Mammary epithelial cell (primary cell): ENCODE measurements at places on chromosomes 2 and 18. TPM values are rescaled to one million over a fixed set of nuclear protein-coding genes. Genes with fewer than 3 reads are reported as not detected.
A peak's percentile ranks its signal among the peaks of the same experiment; 100 is the strongest.

RGPD5 gene
- polyA plus RNA-seq, result 3.9 TPM

DNA sequence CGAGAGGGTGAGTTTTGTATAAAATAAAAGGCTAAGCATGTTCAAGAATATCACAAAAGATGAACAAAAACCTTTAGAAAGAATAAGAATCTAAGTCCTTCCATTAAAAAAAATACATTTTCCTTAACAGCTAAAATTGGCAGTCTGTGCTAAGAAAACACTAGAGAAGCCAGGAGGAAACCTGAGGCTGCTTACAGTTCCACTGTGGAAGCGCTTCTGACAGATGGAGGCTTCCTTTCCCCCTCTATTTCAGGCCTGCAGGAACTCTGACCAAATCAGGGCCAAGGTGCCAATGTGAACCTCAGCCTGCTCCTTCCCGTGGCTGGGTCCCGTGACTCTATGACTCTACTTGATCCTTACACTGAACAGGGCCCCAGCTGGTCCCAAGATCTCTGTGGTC is 108.1 kb upstream of the ARHGAP28 start:
- no peak for DNase-seq

GRCh38 chr18:59056706-59057492 is 82.8 kb upstream of the SEC11C start:
- DNase-seq, result peak; percentile 58

DNA sequence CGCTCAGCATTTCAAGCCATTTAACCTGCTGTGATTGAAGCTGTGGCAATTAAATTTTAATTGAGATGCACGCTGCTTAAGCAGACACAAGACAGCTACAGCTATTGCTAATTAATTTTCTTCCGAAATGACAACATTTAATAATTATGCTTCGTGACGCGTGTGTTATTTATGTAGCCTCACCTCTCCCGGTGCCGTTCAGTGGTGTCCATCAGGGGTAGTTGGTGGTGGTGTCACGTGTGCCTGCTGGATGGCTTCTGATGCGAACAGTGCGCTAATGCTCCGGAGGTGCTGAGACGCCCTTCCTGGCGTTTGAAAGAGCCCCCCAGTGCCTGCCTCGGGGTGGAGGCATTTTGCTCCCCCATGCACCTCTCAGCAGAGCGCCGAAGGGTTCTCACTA is 39.5 kb downstream of the GLI2 start:
- no peak for DNase-seq

GRCh38 chr2:200575957-200576356 is 9.9 kb upstream of the AOX1 start:
- DNase-seq, result peak; percentile 3

GRCh38 chr18:78514910-78515670 is 464.5 kb upstream of the SALL3 start:
- DNase-seq, result no peak

DNA sequence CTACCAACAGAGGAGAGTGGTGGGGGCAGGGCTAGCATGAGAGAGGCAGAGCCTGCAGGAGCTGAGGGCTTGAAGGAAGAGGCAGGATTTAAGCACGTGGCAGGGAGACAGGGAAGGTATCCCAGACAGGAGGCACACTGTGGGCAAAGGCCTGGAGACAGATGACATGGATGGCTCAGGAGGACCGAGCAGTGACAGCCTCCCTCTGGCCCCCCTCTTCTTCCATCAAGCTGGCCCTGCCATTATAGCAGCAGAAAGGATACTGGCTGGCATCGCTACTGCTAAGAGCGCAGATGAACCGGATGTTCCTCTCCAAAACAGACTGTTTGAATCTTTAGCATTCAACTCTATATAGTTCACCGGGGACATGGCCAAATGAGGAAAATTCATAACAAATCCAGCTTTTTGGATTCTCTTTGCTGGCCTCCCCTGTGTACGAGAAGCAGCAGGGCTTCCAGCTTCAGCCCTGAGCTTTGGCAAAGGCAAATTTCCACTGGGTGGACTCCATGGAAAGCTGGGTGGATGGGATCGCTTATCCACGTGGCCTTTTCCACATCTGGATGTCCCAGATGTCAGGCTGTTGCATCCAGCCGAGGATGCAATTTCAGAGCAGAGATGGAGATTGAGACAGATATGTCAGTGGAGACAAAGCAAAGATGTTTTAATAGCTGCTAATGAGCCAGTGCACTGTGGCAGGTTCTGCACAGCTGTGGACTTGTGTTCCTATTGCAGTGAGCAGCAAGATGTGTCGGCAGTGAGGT is 36.2 kb downstream of the CAPN13 start:
- no peak for DNase-seq

ARL6IP6 gene
- 25.4 TPM for polyA plus RNA-seq

DNA sequence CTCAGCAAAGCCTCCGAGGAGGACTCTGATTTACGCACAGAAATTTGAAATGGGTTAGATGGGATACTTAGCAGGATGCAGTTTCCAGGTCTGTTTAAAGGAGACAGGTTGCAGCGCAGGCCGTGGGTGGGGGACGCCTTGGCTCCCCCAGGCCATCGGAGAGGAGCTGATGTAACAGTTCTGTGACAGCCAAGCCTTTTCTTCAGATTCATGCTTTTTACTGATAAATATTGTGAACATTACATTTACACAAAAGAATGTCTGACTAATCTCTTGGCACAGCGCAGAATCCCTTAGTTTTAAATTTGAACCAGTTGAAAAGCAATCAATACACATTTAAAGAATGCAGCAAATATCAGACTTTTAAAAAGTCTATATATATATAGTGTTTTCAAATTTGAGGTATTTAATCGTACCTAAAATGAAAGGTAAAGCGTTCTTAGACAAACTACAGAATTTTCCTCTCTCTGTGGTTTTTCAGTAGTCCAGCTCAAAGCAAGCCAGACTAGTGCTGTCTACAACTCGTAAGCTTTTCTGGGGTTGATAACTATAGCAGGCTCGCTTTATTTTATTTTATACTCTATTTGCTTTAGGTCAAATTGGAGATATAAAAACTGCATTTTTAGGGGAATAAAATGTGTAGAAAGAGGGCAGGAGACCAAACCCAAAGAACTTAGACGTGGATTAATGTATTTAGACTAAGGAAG is 221.9 kb downstream of the PIEZO2 start:
- DNase-seq, result no peak

- DNase-seq, result no peak
Observed at GRCh38 chr2:138205281-138205680, 241.0 kb downstream of the HNMT start.

DNA sequence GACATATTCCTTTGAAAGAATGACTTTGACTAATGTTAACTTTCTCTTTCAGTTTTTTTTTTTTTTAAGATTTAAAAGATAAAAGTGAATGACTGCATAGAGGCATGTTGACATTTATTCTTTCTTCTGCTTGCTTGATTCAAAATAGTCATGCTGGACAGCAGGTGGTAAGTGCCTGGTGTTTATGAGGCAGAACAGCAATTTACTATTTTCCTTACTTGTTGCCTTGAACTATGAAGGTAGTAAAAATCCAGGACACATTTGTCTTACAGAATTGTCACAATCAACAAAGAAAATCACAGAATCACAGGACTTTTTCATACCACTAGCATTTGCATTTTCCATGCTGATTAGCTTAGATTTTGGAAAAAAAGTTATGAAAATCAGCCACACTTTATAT is 388.3 kb downstream of the CTNNA2 start:
- DNase-seq, result no peak

STAMBP gene
- polyA plus RNA-seq, result 78.6 TPM

SEPTIN10 gene
- 50.8 TPM for polyA plus RNA-seq

DNA sequence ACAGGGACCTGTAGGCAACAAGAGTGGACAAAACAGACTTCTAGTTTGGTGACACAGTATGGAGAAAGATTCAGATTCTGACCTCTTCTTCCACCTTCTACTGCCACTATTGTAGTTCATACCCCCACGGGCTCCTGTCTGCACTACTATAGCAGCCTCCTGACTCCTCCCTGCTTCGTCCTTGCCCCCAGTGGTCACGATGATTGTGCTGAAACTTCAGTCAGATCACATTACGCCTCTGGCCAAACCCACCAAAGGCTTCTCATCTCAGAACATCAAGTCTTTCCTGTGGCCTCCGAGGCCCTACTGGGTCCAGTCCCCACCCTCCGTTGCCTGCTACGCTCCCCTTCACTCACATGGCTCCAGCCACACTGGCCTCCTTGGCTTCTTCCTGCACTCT is 147.6 kb downstream of the CYP26B1 start:
- no peak for DNase-seq

DNA sequence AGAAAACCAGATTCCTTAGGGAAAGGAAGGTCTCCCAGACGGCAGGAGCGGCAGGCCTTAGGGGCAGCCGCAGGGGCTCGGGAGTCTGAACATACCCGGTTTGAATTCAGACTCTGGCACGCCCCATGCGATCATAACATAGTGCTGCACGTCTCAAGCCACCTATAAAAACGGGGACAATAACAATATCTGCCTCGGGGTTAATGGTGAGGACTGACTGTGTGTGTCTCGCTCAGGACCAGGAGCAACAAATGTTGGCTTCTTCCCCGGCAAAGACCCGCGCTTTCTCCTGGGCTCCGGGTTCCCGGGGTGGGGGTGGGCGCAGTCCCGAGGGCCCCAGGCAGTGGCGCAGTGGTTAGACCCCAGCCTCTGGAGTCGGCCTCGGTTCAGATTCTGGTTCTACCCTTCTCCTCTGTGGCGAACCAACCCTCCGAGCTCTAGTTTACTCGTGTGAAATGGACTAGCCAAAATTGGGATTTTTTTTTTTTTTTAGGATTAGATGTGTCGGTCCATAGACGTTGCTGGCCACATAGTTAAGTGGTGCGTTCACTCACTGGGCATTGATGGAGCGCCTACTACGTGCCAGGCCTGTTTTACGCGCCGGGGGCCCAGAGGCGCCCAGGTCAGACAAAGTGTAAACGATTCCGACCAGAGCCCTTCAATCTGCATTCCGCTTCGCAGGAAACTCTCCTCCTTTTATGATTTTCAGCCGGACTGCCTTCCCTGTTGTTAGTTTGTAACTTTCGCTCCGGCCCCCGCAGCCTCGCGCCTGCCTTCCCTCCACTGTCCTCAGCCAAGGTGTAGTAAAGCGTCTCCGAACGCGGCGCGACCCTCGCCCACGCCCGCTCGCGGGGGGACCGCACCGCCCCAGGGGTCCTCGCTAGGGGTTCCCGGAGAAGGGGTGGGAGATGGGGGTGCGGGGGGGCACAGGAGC is 820 bp upstream of the SH3BP4 start:
- DNase-seq, result peak; percentile 43

NR4A2 gene
- 0.26 TPM for polyA plus RNA-seq

- no peak for DNase-seq
Observed at GRCh38 chr18:7096838-7097237, 20.8 kb downstream of the LAMA1 start.

DNA sequence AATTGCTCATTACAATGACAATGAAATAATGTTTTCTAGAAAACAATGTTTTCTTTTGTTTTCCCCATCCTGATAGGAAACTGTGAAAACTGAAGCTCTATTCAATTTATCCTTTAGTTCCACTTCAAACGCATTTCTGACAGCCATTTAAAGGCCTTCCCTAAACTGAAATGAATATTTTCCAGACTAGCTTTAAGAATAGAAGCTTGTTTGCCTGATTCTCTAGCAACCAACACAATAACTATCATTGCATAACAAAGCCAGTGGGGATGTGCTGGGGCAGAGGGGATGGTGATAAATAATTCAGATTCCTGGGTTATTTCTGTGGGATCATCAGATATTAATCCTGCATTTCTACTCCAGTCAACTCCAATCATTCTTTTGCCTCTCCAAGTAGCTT is 427.1 kb downstream of the RND3 start:
- no peak for DNase-seq

GRCh38 chr18:45554389-45554737 is 60.9 kb upstream of the SLC14A2 start:
- DNase-seq, result no peak

- DNase-seq, result peak; percentile 19
Observed at GRCh38 chr2:9378433-9379390, 44.6 kb downstream of the ITGB1BP1 start.

PUS10 gene
- polyA plus RNA-seq, result 2.3 TPM

ALPG gene
- 0.03 TPM for polyA plus RNA-seq

- peak; percentile 56 for DNase-seq
Observed at GRCh38 chr2:200383380-200384110, 77.1 kb downstream of the SPATS2L start.

ERFE gene
- polyA plus RNA-seq, result 0.60 TPM

GRCh38 chr2:20571644-20572215 is 79.2 kb downstream of the HS1BP3 start:
- DNase-seq, result no peak

- no peak for DNase-seq
Observed at GRCh38 chr18:67400502-67401117, 115.9 kb downstream of the DSEL start.

- no peak for DNase-seq
Observed at GRCh38 chr2:187310701-187311100, 137.4 kb downstream of the CALCRL start.

DUSP19 gene
- polyA plus RNA-seq, result 0.23 TPM

ICOS gene
- polyA plus RNA-seq, result not detected

GRCh38 chr2:184078496-184078895 is 519.8 kb upstream of the ZNF804A start:
- DNase-seq, result no peak

GRCh38 chr2:173752152-173752551 is 213.0 kb downstream of the SP3 start:
- no peak for DNase-seq

- peak; percentile 57 for DNase-seq
Observed at GRCh38 chr2:55585451-55586080, 31.9 kb downstream of the PPP4R3B start.

AOX1 gene
- 82.2 TPM for polyA plus RNA-seq

CRACDL gene
- polyA plus RNA-seq, result 4.7 TPM

EDAR gene
- 0.11 TPM for polyA plus RNA-seq

ANKRD30B gene
- not detected for polyA plus RNA-seq

- peak; percentile 65 for DNase-seq
Observed at GRCh38 chr2:113324684-113325160, 46.0 kb upstream of the PAX8 start.

DNA sequence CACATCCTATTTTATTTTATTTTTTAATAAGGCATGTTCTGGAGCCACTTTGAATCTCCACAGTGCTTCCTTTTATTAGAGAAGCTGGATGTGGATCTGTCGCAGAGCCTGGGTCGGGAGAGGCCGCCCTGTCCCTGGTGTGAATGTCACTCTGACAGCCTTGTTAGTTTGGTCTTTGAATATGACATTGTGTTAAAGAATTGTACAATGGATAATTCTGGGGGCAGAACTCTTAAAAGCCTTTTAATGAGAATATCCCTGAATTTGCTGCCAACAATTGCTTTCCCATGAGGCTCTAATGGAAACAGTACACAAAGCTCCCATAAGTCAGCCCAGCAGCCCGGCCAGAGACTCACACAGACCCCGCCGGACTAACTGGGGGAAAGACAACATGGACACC is 82.4 kb downstream of the MTCL1 start:
- DNase-seq, result no peak

ALK gene
- polyA plus RNA-seq, result not detected

GRCh38 chr2:207928079-207928478 is 97.2 kb downstream of the PLEKHM3 start:
- DNase-seq, result peak; percentile 32
